Lung (tissue), 17 donors: ENCODE measurements at places on chromosomes 6 and 20. TPM values are rescaled to one million over a fixed set of nuclear protein-coding genes. Genes with fewer than 3 reads are reported as not detected.
A peak's percentile ranks its signal among the peaks of the same experiment; 100 is the strongest.

Gene NHLRC1
- 0.97 TPM for total RNA-seq

Gene PPIL6
- total RNA-seq: 18.0 TPM

Gene DZANK1
- total RNA-seq: 7.6 TPM

DNA sequence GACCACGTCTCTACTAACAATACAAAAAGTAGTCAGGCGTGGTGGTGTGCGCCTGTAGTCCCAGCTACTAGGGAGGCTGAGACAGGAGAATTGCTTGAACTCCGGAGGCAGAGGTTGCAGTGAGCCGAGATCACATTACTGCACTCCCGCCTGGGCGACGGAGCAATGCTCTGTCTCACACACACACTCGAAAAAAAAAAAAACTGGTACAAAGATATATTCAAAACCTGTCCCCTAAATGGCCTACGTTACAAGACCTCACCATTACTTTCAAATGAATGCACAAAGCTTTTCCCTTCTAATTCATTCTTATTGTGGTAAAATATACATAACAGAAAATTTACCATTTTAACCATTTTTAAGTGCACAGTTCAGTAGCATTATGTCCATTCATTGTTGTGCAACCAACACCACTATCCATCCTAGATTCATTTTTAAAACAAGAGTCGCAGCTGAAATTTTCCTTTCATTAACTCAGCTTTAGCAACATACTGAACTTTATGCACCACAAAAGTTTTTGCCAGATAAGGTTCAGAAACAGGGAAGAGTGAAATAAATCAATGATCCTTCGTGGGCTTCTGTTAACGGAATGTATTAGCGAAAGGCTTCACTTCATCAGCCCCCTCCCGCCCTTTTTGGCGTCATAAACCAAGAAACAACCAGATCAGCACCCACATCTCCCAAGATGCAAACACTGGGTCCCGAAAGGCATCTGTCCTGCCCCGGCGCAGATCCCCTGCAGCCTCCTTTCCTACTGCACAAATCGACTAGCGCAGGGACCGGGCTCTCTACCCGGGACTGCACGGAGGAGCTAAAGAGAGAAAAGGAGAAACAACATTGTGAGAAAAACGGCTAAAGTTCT is 825 bp upstream of the FAM135A start:
- no peak for DNase-seq

- DNase-seq: no peak
Measured at GRCh38 chr20:32535316-32535952, 49.7 kb downstream of the NOL4L start.

DNA sequence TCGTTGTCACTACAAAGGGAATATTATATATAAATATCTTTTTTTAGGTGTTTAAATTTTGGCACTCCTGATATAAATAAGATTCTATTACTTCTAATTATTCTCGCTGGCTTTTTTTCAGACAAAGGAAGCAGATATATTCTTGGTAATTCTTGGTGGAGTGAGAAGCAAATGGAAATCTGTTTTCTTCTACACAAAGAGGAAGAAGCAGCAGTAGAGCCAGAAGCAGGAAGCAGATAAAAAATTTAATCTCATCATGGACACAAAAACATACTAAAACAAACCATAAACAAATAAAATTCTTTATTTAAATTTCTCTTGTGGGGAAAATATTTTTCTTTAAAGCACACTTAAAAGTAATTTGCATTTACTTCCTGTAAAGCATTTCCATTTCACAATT is 3.7 kb upstream of the KIAA0319 start:
- no peak for DNase-seq

DNA sequence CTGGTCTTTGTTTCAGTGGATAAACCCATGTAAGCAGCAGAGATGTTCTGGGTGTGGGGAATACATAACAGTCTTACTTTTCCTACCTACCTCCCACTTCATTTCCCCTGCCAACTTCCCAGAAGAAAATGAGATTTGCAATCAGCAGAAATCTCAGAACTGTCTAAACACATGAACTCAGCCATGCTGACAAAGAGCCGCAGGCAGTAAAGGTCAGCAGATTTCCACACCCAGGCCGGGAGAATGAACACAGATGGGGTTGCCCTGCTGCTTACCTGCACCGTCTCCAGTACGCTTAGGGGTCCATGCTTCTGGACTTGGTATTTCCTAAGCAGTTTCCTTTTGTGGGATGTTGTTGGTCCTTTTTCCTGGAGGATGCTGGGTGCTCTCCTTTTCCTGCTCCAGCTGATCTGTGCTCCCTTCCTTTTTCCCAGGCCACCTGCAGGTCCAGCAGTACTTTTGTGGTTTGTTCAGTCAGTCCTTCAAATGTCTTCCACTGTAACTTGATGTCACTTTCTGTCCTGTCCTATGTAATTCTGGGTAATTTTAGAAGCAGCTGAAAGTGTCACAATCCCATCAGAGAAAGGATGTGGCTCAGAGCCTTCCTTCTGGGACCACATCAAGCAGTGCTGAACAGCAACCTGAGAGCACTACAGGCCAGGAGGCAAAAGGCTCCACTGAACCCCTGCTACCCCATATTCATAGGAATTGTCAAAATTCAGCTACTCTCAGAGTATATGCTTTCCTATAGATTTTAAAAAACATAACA is 129.0 kb downstream of the CEP57L1 start:
- DNase-seq: no peak

DNA sequence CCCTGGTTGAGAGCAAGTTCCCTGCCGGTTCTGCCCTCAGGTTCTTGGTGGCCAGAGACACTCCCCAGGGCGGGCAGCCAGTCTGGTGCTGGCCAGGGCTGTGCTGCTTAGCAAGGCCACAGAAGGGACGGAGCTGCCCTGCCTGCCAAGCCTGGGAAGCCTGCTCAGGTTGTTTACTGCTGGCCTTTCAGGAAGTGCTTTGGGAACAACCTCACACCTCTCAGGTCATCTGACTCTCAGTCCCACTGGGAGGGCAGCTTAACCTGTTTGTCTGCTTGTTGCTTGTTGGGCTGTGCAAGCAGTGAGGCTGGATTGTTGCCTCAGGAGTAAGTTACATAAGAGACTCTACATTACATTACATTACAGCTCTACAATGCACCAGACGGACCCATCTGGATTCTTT is 75.8 kb upstream of the AFDN start:
- DNase-seq: peak; percentile 68

DNA sequence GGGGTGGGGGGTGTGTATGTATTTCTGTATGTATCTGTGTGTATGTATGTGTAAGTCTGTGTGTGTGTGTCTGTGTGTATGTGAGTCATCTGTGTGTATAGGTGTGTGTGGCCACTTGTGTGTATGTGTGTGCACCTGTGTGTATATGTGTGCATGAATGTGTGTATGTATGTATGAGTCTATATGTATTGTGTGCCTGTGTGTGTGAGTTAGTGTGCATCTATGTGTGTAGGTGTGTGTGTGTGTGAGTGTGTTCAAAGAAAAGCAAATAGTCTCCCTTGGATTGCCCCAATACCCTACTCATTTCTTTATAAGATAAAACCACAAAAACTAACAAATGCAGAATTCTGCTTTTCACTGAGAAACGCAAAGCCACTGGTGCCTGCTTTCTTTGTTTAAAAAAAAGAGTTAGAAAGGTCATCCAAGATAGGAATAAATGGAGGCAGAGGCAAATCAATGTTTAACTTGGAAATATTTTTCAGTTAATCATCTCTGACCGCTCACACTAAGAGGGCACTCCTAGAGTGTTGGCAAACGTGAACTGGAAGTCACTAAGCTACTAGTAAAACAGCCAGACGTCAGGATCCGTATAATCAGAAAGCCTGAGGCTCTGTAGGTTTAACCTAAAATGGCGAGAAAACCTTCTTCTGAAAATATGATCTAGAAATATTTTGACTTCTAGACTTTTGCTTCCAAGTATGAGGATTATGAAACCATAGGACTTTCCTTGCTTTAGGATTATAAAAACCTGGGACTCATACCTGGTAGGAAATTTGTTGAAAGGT is 37.4 kb upstream of the JAG1 start:
- peak; percentile 83 for DNase-seq

GRCh38 chr6:89205819-89206218 is 11.3 kb downstream of the GABRR1 start:
- DNase-seq: no peak

DNA sequence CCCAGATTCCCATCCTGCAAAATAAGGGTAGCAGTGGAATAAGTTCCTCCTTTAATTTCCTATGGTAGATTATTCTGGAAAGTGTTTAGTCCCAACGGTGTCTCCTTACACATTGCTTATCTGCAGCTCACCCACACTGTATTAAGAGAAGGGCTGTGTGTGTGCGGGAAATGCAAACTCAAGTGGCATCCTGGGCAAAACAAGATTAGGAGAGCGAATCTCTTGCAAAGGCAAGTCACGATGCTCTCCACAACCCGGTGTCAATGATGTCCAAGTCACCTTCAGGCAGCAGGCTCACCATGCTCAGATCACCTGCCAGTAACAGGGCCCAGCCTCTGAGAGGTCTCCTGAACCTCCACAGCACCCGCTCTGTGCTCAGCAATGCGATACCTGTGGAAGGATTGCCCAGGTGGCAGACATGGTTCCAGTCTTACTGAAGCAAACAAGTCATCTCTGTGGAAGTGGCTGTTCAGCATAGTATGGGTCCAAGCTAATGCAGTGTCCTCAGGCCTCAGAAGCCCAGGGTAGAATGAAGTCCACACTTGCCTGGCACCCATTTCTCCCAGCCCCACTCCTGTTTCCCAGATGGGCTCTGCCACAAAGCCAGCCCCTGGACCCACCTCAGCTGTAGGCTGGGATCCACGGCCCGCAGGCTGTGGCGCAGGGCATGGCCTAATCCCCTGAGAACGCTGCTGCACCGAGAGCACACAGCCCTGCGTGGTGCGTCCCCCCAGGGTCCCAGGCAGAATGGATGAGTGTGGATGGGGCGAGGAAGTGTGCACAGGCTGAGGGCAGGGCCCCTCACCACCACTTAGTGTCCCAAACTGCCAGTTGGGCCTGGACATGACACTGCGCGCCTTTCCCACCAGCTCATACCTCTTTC is 101.2 kb downstream of the PXDC1 start:
- DNase-seq: no peak

GRCh38 chr6:155271145-155271544 is 7.3 kb downstream of the CLDN20 start:
- DNase-seq: no peak
